ENCODE measurements at places on chromosomes 6 and 20. TPM values are rescaled to one million over a fixed set of nuclear protein-coding genes. Genes with fewer than 3 reads are reported as not detected.

The TTLL9 gene
- not detected for total RNA-seq

The TREML4 gene
- total RNA-seq = not detected

The GLP1R gene
- 3.7 TPM for total RNA-seq

The RBM24 gene
- total RNA-seq = 1.3 TPM

The PHACTR3 gene
- total RNA-seq = 0.93 TPM

The PTCRA gene
- not detected for total RNA-seq

The C2 gene
- total RNA-seq = 1.7 TPM

The PTCHD4 gene
- 0.31 TPM for total RNA-seq

The IRF4 gene
- total RNA-seq = 1.3 TPM
